ENCODE measurements at places on chromosomes 2 and 18. TPM values are rescaled to one million over a fixed set of nuclear protein-coding genes. Genes with fewer than 3 reads are reported as not detected.

Gene EFHD1
- total RNA-seq = 5.7 TPM

- no peak for DNase-seq
Observed at GRCh38 chr2:126656431-126657147, 631 bp downstream of the GYPC start.

GRCh38 chr2:219477815-219478214, 20.9 kb upstream of the GMPPA start:
- no peak for DNase-seq

GRCh38 chr2:239602290-239603282, 201.8 kb upstream of the HDAC4 start:
- DNase-seq = peak; percentile 40

DNA sequence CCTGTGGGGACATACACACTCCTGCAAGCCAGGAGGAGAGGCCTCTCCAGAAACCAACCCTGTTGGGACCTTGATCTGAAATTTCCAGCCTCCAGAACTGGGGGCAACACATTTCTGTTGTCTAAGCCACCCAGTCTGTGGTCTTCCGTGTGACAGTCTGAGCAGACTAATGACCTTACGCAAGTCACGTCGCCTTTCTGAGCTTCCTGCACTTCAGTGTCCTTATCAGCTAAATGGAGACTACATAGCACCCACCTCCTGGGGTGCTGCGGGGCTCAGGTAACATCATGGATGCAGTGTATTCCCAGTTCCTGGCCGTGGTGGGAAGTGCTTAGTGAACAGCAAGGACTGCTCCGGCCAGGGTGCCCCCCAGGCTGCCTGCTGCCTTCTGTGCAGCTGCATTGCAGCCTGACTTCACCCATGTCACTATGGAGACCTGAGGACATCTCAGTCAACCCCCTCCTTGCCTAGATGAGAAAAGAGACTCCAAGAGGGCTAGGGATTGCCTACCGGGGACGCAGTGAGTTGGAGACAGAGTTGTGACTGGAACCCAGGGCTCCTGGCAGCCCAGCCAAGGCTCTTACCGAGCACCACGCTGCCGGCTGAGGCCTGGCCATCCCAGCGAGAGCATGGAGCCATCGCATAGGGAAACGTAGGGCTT, 61.2 kb upstream of the FZD5 start:
- DNase-seq = no peak

DNA sequence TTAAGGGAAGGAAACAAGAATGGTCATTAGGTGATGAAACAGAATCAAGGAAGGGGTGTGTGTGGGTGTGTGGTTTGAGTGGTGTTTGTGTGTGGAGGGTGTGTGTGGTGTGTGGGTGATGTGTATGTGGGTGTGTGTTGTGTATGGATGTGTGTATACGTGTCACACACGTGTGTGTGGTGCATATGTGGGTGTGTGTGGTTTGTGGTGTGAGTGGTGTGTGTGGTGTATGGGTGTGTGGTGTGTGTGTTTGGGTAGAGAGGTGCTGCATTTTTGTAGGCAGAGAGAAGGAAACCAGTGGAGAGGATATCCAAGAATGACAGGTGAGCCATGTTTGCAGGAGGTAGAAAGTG, 1.1 kb upstream of the CEP192 start:
- DNase-seq = no peak

All from sigmoid colon (tissue), 7 donors.